Activated CD4-positive, alpha-beta T cell treated with anti-CD3 and anti-CD28 coated beads, Interleukin-10, Interleukin-2, amounts not matched to agents 100 ng/mL and 50 ng/mL, durations not matched to agents 16 hours and 8 hours (primary cell): ENCODE measurements at places on chromosomes 6 and 20.

- no peak for DNase-seq
These were observed 50.8 kb upstream of the SGK1 start for GRCh38 chr6:134368670-134369069.

- no peak for DNase-seq
These were observed 67.2 kb upstream of the TBC1D7 start for GRCh38 chr6:13395272-13396237.

GRCh38 chr6:151372164-151372563 lies 19.2 kb downstream of the ZBTB2 start:
- peak; percentile 39 for DNase-seq

GRCh38 chr20:25079171-25079570 lies 2.8 kb downstream of the VSX1 start:
- DNase-seq = no peak

GRCh38 chr6:167137881-167138280 lies 15.0 kb downstream of the CCR6 start:
- no peak for DNase-seq

GRCh38 chr20:1165521-1165920 lies 19.3 kb downstream of the TMEM74B start:
- no peak for DNase-seq
